ENCODE measurements at places on chromosomes 1 and 21.
A peak's percentile ranks its signal among the peaks of the same experiment; 100 is the strongest.

DNA sequence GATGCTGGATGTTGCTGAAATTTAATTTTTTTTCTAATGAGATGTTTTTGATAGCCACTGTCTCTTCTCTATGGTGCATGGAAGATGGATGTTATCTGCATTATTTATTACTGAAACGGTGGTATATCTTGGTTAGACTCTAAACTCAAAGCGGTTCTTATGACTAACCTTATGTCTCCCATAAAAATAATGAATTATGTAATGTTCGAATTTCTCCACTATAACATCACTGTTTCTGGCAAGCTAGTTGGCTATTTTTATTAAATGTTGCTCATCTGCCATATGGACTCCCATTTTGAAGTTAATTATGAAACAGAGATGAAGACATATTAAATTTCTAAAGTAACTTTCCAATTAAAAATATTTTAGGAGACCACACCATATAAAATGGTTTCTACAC is 808.6 kb upstream of the ADGRL4 start:
- no peak for DNase-seq

- DNase-seq: no peak
Measured at GRCh38 chr21:26124896-26125295, 45.7 kb downstream of the APP start.

- no peak for DNase-seq
Measured at GRCh38 chr1:39992234-39992633, 37.3 kb downstream of the MFSD2A start.

GRCh38 chr1:200337831-200338230 is 72.0 kb downstream of the ZNF281 start:
- DNase-seq: no peak

GRCh38 chr1:61097722-61098121 is 15.4 kb downstream of the NFIA start:
- no peak for DNase-seq

DNA sequence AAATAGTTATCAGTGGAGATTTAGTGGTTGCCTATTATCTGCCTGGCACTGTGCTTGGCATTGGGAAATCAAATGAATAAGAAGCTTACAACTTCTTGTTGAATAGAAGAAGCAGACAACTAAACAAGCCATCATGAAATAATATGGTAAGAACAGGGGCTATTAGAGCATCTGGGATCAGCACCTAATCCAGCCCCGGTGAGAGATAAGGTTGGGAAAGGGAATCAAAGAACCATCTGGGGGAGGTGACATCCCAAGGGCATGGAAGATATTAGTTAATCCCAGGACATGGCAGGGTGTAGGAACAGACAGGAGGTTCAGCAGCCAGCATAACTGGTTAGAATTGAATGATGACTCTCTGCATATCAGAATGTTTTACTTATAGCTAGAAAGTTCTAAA is 36.3 kb upstream of the SUCO start:
- no peak for DNase-seq

GRCh38 chr1:16153999-16154673 is 1.7 kb downstream of the EPHA2 start:
- no peak for DNase-seq

GRCh38 chr21:22743085-22743484 is 1744.9 kb downstream of the NCAM2 start:
- DNase-seq: no peak

- DNase-seq: no peak
Measured at GRCh38 chr1:228320394-228320793, 86.2 kb downstream of the TRIM11 start.

- no peak for DNase-seq
Measured at GRCh38 chr1:61616830-61617229, 108.1 kb downstream of the TM2D1 start.

GRCh38 chr1:19341201-19342061 is 29.3 kb downstream of the SLC66A1 start:
- DNase-seq: peak; percentile 62

GRCh38 chr1:154759196-154759595 is 110.9 kb downstream of the KCNN3 start:
- DNase-seq: peak; percentile 13

- no peak for DNase-seq
Measured at GRCh38 chr1:180166436-180166800, 11.7 kb downstream of the QSOX1 start.

DNA sequence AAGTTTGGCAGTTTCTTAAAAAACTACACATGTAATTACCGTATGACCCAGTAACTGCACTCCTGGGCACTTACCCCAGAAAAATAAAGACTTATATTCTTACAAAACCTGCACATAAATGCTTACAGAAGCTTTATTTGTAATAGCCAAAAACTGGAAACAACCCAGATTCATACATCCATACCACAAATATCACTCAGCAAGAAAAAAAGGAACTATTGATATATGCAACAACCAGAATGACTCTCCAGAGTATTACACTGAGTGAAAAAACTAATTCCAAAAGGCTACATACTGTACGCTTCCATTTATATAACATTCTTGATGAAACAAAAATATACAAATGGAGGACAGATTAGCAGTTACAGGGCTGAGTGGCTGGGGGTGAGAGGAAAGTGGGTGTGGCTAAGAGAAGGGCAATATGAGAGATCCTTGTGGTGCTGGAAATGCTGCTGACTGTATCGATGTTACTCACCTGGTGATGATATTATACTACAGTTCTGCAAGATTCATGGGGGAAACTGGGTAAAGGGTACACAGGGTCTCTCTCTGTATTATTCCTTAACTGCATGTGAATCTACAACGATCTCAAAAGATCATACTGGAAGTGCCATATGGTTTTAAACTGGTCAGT is 96.0 kb upstream of the GNG4 start:
- no peak for DNase-seq

DNA sequence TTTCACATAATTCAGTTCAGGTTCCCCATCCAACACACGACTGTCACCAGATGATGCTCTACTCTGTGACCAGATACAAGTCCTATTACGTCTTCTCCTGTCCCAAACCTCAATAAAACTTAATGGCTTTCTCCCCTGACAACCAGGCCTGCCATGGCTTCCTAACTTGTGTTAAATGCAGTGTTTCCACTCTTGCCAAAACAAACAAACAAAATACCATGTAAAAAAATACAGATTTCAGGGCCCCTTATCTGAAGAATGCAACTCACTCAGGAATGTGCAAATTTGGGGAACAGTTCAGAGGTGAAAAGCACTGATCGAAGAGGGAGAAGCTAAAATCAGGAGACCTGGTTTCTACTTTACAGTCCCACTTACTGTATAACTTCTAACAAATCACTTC is 863 bp upstream of the NUF2 start:
- DNase-seq: no peak

GRCh38 chr1:205584732-205585131 is 47.1 kb downstream of the ELK4 start:
- DNase-seq: no peak

DNA sequence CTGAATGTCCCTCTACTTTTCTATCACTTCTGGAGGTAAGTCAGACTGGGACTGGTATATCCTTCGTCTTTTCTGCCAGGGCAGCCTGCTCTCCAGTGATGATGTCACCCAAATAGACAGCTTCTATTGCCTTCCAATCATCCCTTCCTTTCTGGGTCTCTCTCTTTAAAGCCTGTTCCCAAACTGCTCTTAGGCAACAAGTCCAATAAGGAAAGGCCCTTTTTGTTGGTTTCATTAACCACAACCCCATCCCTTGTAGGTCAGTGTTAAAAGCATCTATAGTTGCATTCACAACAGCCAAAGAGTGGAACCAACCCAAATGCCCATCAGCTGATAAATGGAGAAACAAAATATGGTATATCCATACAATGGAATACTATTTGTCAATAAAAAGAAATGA is 114.4 kb downstream of the CNIH3 start:
- DNase-seq: no peak

- DNase-seq: peak; percentile 43
Measured at GRCh38 chr1:198934901-198935305, 296.1 kb downstream of the PTPRC start.

- no peak for DNase-seq
Measured at GRCh38 chr1:175009532-175009931, 9.8 kb downstream of the CACYBP start.

GRCh38 chr1:117143172-117143571 is 21.6 kb upstream of the TRIM45 start:
- DNase-seq: no peak

GRCh38 chr1:44970317-44970716 is 16.1 kb downstream of the EIF2B3 start:
- DNase-seq: no peak

DNA sequence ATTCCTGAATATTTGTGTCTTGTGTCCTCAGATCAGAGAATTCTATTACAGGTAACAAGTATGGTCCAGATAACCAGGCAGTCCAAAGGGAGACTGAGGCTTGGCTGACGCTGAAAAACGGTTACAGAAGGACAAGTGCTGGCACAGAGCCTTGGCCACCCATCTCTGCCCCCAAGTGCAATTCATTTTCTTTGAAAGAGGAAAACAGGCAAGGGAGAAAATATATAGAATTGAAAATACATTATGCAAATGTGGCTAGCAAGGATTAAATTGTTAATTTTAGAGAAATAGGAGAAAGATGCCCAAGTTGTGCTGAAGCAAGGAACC is 1.2 kb downstream of the SORT1 start:
- DNase-seq: no peak

DNA sequence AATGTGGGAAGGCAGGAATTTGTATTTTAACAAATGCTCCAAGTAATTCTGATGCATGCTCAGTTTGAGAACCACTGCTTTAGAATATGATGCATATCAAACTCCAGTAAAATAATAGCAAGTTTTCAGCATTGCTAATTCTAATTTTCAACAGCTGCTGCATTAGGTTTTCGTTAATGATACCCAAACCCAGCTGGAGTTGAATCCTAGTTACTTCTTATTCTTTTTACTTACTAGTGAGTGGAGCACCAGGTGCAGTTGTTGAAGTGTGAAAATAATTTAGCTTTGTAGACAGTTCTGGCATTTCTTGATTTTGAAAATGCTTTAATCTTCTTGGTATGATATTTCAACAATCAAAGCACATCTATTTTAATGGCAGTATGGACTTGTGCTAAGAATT is 138.5 kb downstream of the HS2ST1 start:
- no peak for DNase-seq

DNA sequence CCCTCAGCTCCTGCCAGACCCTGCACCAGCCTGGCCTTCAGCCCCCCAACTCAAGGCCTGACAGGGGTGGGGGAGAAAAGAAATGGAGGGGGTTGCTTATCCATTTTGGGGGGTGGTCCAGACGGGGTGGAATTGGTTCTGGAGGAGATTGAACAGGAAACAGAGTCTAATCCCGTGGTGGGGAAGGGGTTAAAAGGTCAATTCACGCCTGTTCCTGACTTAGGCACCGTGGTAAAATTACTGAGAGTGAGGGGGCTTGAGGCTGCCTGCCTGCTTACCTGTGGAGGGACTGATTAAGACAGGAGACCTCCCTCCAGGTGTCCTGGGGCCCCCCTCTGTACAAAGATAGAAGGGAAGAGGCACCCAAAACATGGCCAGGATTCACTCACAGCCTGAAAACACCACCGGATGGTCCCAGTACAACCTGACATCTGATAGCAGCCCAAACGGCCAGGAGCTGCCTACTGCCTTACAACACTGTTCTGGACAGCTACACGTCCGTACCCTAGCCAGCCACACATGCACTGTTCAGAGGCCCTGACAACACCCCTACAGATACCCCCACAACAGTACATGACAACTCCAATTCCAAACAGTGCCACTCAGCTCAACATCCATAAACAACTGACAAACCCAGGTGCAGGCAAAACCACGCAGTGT is 31.8 kb downstream of the AHDC1 start:
- DNase-seq: no peak

GRCh38 chr21:14583629-14584255 is 37.6 kb upstream of the SAMSN1 start:
- DNase-seq: no peak

- DNase-seq: no peak
Measured at GRCh38 chr1:5200006-5200405, 545.6 kb downstream of the AJAP1 start.

DNA sequence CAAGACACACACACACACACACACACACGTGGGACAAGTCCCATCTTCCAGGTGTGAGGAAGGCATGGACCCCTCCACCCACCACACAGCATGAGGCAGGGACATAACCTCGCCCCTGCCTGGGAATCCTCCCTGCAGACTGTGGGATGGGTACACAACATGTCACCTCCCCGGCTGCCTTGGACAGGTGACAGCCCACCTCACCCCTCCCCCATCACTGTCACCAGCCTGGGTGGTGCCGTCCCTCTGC is 40.7 kb downstream of the AHDC1 start:
- DNase-seq: no peak

- no peak for DNase-seq
Measured at GRCh38 chr1:221200464-221200863, 321.2 kb downstream of the HLX start.

- peak; percentile 69 for DNase-seq
Measured at GRCh38 chr1:23809751-23810171, 9.2 kb upstream of the GALE start.

GRCh38 chr1:192261476-192261875 is 55.3 kb upstream of the RGS21 start:
- no peak for DNase-seq

DNA sequence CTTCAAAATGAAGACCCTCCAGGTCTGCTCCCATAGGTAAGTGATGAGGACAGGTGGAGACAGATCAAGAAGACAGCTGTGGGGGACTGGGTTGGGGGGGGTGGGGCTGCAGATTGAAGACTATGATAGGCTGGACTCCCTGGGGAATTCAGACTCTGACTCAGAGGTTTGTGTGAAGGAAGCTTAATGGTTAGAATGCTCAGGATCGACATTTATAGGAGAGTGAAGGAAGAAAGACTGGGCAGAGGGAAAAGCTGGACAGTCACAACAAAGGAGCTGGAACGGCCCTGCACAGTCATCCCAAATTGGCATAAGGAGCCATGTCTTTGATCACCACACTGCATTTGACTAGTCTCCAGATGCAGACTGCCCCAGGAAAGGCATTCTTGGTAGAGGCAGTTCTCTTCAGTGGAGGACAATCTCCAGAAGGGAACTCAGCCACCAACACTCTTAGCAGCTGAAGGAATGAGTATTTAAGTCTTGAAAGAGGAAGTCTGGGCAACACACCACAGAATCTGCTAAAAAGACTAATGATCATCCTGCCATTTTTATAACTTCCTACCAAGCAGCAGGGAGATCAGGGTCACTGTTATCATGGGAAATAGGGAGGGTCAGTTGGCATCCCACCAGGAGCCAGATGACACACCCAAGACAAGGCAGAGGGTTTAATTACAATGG is 120.0 kb upstream of the ZC3H11B start:
- DNase-seq: no peak

- no peak for DNase-seq
Measured at GRCh38 chr1:216476341-216476740, 53.1 kb upstream of the USH2A start.

GRCh38 chr1:224212618-224213061 is 29.6 kb downstream of the DEGS1 start:
- DNase-seq: no peak
